ENCODE measurements at places on chromosomes 4 and X.

DNA sequence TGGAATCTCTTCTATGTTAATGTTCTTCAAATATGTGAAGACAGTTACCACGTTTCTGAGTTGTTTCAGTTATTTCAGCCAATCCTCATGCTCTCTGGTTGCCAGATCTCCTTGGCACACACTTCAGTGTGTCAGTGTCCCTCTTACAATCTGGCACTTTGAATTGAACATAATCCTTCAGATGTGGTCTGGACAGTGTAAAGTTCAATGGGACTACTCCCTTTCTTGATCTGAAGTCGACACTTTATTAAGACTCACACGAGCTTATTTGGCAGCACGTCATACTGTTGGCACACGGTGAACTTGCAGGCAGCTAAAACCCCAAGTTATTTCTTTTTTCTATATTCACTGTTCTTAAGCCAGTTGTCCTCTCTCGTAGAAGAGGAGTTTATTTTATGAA lies 28.2 kb downstream of the ARSJ start:
- peak; percentile 78 for DNase-seq

GRCh38 chr4:124017185-124017785 lies 620.7 kb downstream of the SPRY1 start:
- DNase-seq = peak; percentile 41

DNA sequence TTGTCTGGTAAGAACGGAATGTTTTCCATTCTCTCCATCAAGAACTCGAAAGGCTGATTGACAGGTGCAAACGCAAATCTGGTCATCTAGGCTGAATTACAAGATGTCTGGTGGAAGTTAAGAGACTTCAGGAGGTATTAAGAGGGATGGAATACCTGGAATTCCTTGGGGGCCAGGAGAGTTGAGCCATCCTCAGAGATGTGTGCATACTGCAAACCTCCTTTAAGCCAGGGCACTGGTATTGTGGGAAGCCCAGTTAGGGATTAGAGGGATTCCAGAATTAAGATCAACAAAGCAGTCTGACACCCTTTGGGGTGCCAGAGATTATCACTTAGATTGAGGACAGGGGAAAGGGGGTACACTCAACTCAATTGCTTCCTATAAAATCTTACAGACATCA lies 151.4 kb downstream of the VCX3A start:
- no peak for DNase-seq

DNA sequence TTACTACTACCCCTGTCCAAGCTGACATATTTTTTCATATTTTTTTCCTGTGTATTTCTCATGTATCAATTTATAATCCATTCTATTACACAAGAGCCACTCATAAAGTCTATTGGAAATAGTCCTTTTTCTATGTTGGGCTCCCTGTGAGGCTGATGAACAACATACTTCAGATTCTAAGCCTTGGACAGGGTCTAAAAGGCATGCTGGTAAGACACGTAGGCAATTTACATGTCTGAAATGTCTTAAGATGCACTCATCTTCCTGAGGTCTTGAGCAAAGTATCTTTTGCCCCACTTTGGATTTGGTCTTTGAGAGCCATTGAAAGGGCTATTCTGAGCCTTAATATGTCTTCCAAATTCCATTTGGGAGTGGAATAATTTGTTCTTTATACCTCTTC lies 31.8 kb downstream of the OCIAD1 start:
- DNase-seq = no peak

DNA sequence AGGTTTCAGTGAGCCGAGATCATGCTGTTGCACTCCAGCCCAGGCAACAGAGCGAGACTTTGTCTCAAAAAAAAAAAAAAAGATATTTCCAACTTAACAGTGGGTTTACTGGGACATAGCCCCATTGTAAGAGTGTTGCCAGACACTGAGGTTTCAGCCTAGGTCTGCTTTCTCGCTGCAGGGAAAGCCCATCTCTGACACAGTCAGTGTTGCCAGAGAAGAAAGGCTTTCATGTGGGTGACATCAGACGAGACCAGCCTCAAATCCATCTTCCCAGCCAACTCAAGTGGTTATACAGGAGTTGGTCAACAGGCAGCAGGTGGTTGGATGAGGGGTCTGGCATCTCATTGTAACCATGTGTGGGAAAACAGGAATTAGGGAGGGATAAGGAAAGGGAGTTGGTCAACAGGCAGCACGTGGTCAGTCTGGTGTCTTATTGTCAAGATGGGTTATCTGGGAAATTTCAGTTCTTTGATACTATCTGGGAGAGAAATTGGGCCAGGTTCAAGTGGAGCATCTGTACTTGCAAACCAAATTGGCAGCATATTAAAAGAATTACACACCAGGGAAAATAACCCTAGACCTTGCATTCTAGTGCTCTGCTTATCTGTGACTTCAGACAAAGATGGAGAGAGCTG lies 41.1 kb downstream of the NELFA start:
- DNase-seq = no peak

GRCh38 chrX:54786967-54787366 lies 11.1 kb downstream of the ITIH6 start:
- no peak for DNase-seq

DNA sequence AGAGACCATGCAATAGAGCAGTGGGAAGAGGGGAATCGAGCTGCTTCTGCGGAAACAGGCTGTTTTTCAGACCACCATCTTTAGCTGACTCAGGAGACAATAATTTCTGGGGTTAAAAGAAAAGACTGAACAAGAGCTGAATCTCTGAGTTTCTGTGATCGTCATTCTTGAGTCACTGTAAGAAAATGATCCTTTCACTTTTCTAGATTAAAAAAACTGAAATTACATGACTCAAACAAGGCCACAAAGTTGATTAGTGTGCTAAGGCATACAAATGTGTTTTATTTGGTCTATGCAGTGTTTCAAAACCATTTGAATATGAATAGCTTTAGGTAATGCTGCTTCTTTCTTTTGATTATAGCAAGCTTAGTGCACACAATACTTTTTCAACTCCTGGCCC lies 194.4 kb upstream of the RPL34 start:
- DNase-seq = no peak

DNA sequence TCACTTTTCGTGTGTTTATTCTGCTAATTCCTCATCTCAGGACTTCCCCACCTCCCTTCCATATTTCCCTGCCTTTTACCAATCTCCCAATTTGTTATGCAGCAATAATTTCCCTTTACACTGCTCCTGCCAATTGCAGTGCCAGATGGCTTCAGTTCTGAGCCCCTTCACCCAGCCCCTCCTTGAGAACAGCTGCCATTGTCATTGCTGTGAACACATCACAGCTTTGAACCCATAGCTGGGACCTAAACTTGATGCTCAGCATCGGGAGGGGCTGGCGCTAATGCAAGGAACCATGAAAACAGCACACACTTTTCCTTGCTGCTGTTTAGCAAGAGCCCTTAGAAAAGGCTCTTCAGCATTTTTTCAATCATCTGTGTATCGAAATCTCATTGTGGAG lies 104.9 kb downstream of the ALPK1 start:
- peak; percentile 72 for DNase-seq

DNA sequence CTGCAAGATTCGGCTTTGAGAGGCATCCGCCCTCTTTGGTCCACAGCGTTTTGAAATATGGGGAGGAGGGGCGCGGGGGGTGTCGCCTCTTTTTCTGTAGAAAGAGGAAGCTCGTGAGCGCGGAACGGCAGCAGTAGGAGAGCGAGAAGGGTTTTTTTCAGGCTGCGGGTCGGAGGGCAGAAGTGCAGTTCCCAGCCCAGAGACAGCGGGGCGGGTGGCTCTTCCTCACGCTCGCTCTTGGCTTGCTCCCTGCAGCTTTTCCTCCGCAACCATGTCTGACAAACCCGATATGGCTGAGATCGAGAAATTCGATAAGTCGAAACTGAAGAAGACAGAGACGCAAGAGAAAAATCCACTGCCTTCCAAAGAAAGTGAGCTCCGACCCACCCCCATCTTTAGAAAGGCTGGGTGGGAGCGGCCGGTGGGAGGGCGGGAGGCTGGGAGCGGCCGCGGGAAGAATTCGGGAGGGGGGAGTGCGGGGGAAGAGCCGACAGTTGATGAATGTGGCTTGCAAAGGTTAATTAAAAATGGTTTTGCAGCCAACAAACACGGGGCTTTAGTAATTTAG lies 1.2 kb downstream of the TMSB4X start:
- DNase-seq = peak; percentile 75

- peak; percentile 68 for DNase-seq
Observed at GRCh38 chr4:123675567-123675966, 279.0 kb downstream of the SPRY1 start.

DNA sequence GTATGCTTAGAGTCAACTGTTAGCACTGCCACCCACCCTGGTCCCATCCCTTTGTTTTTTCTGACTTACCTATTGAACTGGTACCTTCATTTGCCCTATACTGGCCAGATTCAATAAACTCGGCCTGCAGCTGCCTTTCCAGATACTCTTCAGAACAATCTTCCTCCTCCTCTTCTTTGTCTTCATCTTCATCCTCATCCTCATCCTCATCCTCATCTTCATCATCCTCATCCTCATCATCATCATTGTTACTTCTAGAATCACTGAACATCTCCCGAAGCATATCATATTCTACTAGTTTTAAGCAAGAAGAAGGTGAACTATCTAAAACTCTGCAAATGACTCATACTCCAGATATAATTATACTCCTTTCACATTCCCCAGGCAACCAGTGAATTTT lies 14.9 kb downstream of the TAF7L start:
- DNase-seq = no peak
